Esophagus muscularis mucosa (tissue), 4 donors: ENCODE measurements at places on chromosomes 2 and 18. TPM values are rescaled to one million over a fixed set of nuclear protein-coding genes. Genes with fewer than 3 reads are reported as not detected.
A peak's percentile ranks its signal among the peaks of the same experiment; 100 is the strongest.

GRCh38 chr2:64455545-64455944, 1.6 kb downstream of the LGALSL start:
- H3K4me1 ChIP-seq, result peaks cover 29% of the 10 kb centered on the region
- DNase-seq, result no peak
- peak overlapping the region; percentile 97 for H3K4me3 ChIP-seq
- peaks cover 43% of the 10 kb centered on the region for H3K36me3 ChIP-seq
- H3K27me3 ChIP-seq, result no peaks in the 10 kb centered on the region

GRCh38 chr2:231710799-231711676, 2.7 kb downstream of the PTMA start:
- H3K36me3 ChIP-seq, result peaks cover 30% of the 10 kb centered on the region
- peak overlapping the region; percentile 100 for H3K27ac ChIP-seq
- H3K27me3 ChIP-seq, result no peaks in the 10 kb centered on the region
- DNase-seq, result no peak

DNA sequence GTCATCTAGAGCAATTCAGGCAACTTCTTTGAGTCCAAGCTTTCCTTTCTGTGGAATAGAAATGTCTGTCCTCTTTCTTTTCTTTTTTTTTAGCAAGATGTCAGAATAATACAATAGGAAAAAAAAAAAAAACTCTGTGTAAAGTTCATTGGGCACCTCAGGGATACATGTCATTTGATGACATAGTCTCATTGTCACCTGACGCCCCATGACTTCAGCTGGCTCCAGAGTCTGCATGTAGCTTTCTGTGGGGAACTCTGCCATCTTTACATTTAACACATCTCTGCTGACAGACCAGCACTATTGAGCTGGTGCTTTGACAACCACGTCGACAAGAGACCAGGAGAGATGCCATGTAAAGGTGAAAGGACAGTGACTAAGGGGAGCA, 172.5 kb upstream of the KLF7 start:
- H3K4me3 ChIP-seq, result no peak overlapping the region
- DNase-seq, result no peak
- H3K27ac ChIP-seq, result no peak overlapping the region
- peaks cover 20% of the 10 kb centered on the region for H3K4me1 ChIP-seq

DNA sequence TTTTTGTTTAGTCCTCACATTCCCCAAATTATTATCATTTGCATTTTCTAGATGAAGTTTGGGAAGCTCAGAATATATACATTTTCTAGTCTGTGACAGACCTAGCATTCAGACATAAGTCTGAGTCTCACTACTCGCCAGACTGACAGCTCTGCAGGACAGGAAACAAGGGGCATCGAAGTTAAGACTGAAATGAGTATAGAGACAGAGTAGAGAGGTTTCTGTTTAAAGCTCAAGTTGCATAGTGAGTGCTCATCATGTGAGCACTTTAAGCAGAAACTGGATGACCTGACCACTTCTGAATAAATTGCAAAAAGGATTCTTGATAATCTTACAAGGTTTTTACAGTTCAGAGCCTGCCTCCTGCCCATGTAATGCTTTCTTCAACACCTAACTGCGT, 1.1 kb downstream of the HADHB start:
- no peaks in the 10 kb centered on the region for H3K27me3 ChIP-seq
- H3K27ac ChIP-seq, result peak overlapping the region; percentile 94
- DNase-seq, result no peak
- H3K4me3 ChIP-seq, result peak overlapping the region; percentile 79
- no peaks in the 10 kb centered on the region for H3K36me3 ChIP-seq

DNA sequence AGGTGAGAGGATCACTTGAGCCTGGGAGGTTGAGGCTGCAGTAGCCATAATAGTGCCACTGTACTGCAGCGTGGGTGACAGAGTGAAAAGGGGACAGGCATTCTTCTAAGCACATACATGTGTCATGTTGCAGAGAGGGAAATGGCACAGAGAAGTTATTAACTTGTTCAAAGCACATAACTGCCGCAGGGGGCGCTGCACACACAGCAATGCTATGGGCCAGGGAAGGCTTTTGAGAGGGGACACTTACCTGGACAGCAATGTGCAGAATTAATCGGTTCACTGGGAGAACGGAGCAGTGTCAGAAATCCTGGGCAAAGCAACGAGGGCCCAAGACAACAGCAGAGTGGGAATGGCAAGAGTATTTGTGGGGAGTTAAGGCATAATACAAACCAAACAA, 2.4 kb downstream of the SCYGR8 start:
- no peaks in the 10 kb centered on the region for H3K27me3 ChIP-seq
- H3K27ac ChIP-seq, result no peak overlapping the region
- no peaks in the 10 kb centered on the region for H3K36me3 ChIP-seq

GRCh38 chr2:86017901-86018896, 87.5 kb downstream of the POLR1A start:
- no peak overlapping the region for H3K4me3 ChIP-seq
- no peak for DNase-seq
- H3K36me3 ChIP-seq, result no peaks in the 10 kb centered on the region
- H3K27ac ChIP-seq, result no peak overlapping the region
- no peaks in the 10 kb centered on the region for H3K27me3 ChIP-seq
- peaks cover 17% of the 10 kb centered on the region for H3K4me1 ChIP-seq

GRCh38 chr2:148999451-148999921, 39.0 kb upstream of the LYPD6B start:
- no peak overlapping the region for H3K27ac ChIP-seq
- H3K27me3 ChIP-seq, result no peaks in the 10 kb centered on the region
- H3K4me3 ChIP-seq, result no peak overlapping the region
- DNase-seq, result no peak
- H3K36me3 ChIP-seq, result no peaks in the 10 kb centered on the region
- H3K4me1 ChIP-seq, result no peaks in the 10 kb centered on the region

- DNase-seq, result no peak
- H3K4me3 ChIP-seq, result no peak overlapping the region
- H3K36me3 ChIP-seq, result no peaks in the 10 kb centered on the region
- H3K4me1 ChIP-seq, result peaks cover 9% of the 10 kb centered on the region
- no peak overlapping the region for H3K27ac ChIP-seq
Observed at GRCh38 chr2:214069254-214069653, 341.6 kb upstream of the VWC2L start.

DNA sequence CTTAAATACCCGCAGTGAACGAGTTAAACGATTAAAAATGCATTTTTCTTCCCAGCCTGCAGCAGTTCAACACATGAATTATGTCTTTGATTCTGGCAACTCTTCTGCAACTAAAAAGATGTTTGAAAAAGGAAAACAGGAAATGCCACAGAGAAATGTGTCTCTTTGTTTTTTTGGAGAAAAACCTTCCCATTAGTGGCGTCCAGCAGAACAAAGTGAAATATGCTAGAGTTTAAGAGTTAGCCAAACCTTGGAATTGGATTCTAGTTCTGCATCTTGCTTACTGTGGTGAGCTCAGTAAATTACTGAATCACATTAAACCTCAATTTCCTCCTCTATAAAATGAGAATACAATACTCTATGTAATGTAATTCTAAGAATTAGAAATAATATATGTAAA, 900.2 kb upstream of the ACVR2A start:
- H3K4me3 ChIP-seq, result no peak overlapping the region
- H3K4me1 ChIP-seq, result peaks cover 2% of the 10 kb centered on the region
- H3K36me3 ChIP-seq, result no peaks in the 10 kb centered on the region
- no peak for DNase-seq
- H3K27ac ChIP-seq, result no peak overlapping the region

GRCh38 chr2:24104110-24104650, 19.0 kb downstream of the PFN4 start:
- H3K36me3 ChIP-seq, result peaks cover 7% of the 10 kb centered on the region
- DNase-seq, result no peak
- no peaks in the 10 kb centered on the region for H3K27me3 ChIP-seq
- no peaks in the 10 kb centered on the region for H3K4me1 ChIP-seq

- DNase-seq, result no peak
- H3K4me1 ChIP-seq, result peaks cover 20% of the 10 kb centered on the region
- no peak overlapping the region for H3K4me3 ChIP-seq
- no peak overlapping the region for H3K27ac ChIP-seq
- H3K27me3 ChIP-seq, result no peaks in the 10 kb centered on the region
- H3K36me3 ChIP-seq, result no peaks in the 10 kb centered on the region
Observed at GRCh38 chr2:29000481-29000880, 19.4 kb downstream of the TOGARAM2 start.

DNA sequence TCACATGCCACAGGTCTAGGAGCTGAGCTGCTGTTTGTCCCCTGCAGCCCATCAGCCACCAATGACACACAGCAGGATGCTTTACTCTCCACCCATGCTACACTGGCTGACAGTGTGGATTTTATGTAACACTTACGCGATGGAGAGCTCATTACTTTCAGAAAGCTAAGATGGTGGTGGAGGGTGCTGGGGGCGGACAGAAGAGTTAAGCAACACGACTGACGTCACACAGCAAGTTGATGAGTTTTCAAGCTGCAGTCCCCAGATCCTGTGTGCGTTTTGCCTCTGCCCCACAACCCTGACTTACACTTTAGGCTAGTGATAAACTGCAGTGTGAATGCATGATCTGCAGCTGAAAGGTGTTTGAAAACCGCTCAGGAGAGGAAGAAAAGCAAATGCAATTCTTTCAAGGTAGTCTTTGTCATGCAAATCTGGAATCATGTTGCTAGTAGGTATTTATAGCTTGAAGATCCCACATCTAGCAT, 42.4 kb downstream of the MRPS5 start:
- peaks cover 9% of the 10 kb centered on the region for H3K4me1 ChIP-seq
- peak; percentile 72 for DNase-seq
- no peak overlapping the region for H3K27ac ChIP-seq
- no peaks in the 10 kb centered on the region for H3K27me3 ChIP-seq

- no peak for DNase-seq
- no peaks in the 10 kb centered on the region for H3K36me3 ChIP-seq
- no peaks in the 10 kb centered on the region for H3K4me1 ChIP-seq
- no peaks in the 10 kb centered on the region for H3K27me3 ChIP-seq
Observed at GRCh38 chr2:34447097-34447496, 848.0 kb upstream of the FAM98A start.

GRCh38 chr2:102107741-102108070, 34.8 kb upstream of the IL1R1 start:
- H3K27me3 ChIP-seq, result no peaks in the 10 kb centered on the region
- H3K27ac ChIP-seq, result no peak overlapping the region
- H3K4me1 ChIP-seq, result peaks cover 30% of the 10 kb centered on the region
- no peak overlapping the region for H3K4me3 ChIP-seq

VWC2L gene
- not detected for total RNA-seq

CREG2 gene
- not detected for total RNA-seq

ST8SIA3 gene
- under 0.01 TPM for total RNA-seq

GRB14 gene
- total RNA-seq, result 3.3 TPM

IMP4 gene
- 117 TPM for total RNA-seq

UGT1A1 gene
- not detected for total RNA-seq

MC5R gene
- total RNA-seq, result not detected

APLF gene
- total RNA-seq, result 11.3 TPM

GPR45 gene
- not detected for total RNA-seq

CABYR gene
- 1.8 TPM for total RNA-seq

SH3BP4 gene
- 58.3 TPM for total RNA-seq
